ENCODE measurements at places on chromosomes 6 and 20.

DNA sequence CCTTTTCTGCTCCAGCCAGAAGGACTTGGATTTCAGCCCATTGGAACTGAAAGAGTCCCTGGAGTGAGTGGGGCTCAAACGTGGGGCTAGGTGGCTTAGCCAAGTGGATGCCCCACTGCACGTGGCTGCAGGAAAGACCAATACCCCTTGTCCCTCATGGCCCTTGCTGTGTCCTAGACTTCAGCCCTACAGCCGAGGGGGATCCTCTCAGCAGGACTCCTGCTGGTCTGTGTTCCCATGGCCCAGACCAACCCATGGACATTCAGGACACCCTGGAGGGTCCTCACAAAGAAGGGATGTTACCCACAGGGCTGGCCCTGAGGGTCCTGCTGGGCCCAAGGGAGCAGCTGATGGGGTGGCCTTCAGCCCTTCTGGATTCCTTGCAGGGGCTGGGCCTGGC, 30.0 kb upstream of the PHACTR3 start:
- DNase-seq, result no peak

DNA sequence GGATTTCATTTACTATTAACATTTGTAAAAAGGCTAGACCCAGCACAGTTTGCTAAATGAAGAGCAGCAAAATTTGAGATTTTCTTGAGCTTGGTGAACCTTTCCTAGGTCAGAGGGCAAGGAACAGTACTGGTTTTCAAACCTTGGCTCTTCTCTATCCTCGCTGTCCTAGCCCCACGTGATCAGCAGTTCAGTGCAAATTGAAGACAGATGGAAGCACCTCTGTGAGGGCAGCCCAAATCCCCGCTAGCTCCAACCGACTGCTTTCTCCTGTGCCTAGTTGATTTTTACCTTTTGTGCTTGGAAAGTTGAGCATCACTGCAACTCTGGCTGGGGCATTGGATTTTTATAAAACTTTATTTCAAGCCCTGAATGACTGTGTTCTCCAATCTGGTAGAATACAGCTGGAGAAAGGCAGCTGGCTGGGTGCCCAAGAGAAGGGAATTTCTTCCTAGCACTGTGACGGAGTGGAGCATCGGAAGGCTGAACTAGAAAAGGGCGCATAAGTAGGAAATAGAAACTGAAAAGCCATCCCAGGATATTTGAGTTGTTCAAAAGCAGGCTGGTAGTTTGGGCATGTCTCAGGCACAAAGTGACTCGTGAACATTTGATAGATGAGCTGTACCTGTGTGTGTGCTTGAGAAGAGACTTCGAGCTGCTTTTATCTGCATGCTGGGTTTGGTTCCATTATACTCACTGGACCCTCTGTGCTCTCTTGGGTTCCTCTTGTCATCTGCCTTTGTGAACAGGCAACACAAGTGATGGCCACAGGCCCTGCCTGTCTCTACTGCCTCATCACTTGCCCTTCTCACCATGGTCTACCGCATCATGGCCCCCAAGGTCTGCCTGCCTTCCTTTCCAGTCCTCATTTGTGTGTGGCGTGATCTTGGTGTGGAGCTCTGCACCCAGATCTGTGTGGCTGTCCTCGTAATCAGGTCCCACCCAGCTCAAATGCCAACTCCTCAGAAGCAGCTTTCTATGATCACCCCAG, 2.3 kb downstream of the RNF114 start:
- no peak for DNase-seq

- no peak for DNase-seq
Observed at GRCh38 chr6:68114463-68115047, 520.5 kb upstream of the ADGRB3 start.

- no peak for DNase-seq
Observed at GRCh38 chr20:50546729-50547314, 36.6 kb downstream of the PTPN1 start.

DNA sequence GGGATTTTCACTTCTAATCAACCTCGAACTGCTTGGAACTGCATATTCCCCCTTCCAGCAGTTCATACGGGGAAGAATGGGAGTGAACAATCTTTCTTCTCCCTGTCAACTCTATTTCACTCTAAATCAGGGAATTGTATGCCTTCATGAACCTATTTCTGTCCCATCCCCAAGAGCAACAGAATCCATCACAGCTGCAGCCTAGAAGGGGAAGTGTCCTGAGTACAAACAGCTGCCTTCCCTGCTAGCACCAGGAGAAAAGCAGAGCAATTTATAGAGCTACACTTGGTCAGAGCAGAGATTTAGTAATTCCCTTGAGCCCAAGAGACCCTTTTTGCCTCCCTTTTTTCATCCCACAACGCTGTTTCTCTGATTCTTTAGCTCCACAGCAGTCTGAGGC, 208.4 kb downstream of the ADGRG6 start:
- DNase-seq, result no peak

DNA sequence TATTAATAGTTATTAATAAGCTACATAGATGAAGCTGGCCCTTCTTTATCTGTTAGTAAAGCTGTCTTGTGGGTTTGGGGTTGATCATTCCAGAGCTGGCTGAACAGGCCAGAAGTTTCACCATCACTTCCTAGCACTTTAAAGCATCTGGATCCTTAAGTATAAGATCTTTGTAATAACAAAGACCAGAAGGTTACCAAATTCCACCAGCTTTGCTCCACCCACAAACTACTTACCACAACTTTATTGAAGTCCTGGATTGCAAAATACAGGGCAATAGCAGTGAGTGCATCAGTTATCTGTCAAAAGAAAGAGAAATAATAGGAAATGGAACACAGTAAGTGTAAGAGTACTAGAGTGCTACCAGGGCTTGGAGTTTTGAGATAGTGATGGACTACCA, 33.0 kb downstream of the PIGU start:
- DNase-seq, result no peak

DNA sequence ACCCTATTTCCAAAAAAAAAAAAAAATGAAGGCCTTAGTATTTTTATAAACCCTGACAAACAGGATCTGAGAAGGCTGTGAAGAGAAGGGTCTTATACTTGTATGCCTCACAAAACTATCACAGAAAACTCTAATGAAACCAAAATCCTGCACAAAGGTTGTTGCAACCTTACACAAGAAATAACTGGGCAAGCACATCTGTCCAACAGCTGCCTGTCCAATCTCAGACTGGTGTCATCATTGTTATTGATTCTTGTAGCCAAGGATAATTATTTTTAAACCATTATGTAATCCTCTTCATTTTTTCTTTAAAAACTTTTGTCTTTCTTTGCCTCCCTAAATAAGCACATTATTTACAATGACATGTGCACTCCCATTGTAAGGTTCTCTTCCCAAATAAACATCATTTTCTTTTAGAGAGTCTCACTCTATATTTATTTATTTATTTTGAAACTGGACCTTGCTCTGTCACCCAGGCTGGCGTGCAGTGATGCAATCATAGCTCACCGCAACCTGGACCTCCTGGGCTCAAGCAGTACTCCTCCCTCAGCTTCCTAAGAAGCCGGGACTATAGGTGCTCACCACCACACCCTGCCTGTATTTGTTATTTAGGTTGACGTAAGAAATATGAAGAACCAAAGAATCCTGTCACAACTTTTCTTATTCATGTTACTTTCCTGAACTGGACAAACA, 697.1 kb downstream of the DOK5 start:
- DNase-seq, result no peak

- peak; percentile 5 for DNase-seq
Observed at GRCh38 chr6:52574709-52575501, 2.0 kb downstream of the TRAM2 start.

DNA sequence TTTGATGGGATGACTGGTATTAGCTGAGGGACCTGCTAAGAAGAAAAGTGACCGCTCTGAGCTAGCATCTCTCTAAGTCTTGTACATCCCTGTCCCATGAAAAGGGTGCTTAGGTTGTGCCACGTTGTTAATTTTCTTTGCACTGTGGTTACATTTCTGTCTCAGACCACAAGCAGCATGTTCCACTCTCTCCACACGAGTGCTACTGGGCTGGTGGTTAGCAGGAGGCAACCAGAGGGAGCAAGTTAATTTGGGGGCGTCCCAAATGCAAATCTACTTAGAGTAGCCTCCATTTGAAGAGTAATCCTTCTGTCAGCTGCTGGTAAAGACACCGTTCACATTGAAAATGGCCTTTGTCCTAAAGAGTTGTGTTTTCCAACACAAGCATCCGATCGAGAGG, 3.4 kb upstream of the SCML4 start:
- DNase-seq, result no peak
